ENCODE measurements at places on chromosomes 11 and 22. TPM values are rescaled to one million over a fixed set of nuclear protein-coding genes. Genes with fewer than 3 reads are reported as not detected.

The SLC6A5 gene
- not detected for total RNA-seq

The CARD16 gene
- total RNA-seq: 22.4 TPM

The OR8G1 gene
- total RNA-seq: not detected

DNA sequence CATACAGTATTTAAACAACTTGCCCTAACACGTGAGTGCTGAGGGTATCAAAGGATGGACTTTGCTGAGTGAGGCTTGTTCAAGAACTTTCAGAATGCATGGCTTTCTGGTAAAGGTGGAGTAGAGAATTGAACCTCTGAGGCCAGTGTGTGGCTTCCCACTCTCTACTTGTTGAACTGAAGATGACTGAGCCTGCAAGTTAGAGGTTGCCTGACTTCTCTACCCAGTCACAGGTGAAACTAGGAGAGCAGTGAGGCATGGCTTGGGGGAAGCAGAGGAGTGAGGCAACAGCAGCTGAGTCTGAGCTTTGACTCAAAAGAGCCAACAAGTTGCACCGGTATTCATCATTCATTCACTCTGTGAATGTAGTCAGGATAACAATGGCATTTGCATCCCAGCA lies 256.4 kb upstream of the SESN3 start:
- H3K4me1 ChIP-seq: no peaks in the 10 kb centered on the region
- DNase-seq: no peak
- no peak overlapping the region for H3K27ac ChIP-seq
- H3K4me3 ChIP-seq: no peak overlapping the region
- no peaks in the 10 kb centered on the region for H3K36me3 ChIP-seq
- H3K27me3 ChIP-seq: no peaks in the 10 kb centered on the region

GRCh38 chr11:26580929-26581328 lies 8.9 kb upstream of the MUC15 start:
- no peak overlapping the region for H3K4me3 ChIP-seq
- no peak for DNase-seq
- no peaks in the 10 kb centered on the region for H3K4me1 ChIP-seq
- H3K36me3 ChIP-seq: no peaks in the 10 kb centered on the region
- no peak overlapping the region for H3K27ac ChIP-seq

DNA sequence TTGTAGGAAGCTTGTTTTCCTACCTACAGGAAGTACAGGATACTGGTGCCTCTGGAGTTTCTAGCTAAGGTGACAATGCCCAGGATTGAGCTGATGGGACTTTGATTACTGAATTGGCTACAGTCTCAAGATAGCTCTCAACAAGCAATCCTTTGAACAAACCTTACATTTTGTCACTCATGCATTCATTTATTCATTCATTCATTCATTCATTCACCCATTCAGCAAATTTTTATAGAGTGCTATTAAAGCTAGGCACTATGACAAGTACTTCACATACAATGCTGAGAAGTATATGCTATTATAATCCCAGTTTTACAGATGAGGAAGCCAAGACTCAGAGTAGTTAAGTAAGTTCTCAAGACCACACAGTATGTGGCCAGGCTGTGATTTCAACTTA lies 103.1 kb upstream of the MTMR2 start:
- H3K4me3 ChIP-seq: no peak overlapping the region
- H3K36me3 ChIP-seq: no peaks in the 10 kb centered on the region
- peaks cover 3% of the 10 kb centered on the region for H3K4me1 ChIP-seq
- H3K27me3 ChIP-seq: no peaks in the 10 kb centered on the region

DNA sequence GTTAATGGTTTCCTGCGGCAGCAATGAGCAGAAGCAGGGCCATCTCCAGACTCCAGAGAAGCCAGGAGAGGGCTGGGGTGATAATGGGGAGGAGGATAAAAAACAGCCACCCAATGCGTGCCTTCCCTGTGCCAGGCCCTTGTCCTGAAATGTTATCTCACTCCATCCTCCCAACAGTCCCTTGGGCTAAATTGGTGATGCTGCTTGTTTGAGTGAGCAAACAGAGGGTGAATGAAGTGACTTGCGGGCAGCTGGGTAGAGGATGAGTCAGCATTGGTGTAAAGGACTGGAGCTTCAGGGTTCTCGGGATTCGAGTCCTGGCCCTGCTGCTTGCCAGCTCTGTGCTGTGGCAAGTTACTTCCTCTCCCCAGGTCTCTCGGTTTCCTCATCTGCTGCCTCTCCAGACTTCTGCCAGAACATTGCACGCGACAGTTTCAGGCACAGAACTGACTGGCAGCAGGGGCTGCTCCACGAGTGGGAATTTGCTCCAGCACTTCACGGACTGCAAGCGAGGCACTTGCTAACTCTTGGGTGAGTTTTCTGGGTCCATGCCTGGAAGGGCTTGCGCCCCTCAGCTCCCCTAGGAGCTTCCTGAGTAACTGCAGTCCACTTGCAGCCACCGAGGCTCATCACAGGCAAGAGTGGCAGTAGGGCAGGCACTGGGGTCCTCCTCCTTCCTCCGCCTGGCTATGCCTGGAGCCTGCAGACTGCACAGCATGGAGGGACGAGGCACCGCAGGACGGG lies at the start of gene P2RY6:
TSS of gene P2RY6 (plus strand) at position 403 of the 744 bp plus-strand sequence. CDS start 24,181 bp downstream, outside the sequence.
- H3K36me3 ChIP-seq: no peaks in the 10 kb centered on the region
- H3K27ac ChIP-seq: no peak within 1 kb of the TSS

DNA sequence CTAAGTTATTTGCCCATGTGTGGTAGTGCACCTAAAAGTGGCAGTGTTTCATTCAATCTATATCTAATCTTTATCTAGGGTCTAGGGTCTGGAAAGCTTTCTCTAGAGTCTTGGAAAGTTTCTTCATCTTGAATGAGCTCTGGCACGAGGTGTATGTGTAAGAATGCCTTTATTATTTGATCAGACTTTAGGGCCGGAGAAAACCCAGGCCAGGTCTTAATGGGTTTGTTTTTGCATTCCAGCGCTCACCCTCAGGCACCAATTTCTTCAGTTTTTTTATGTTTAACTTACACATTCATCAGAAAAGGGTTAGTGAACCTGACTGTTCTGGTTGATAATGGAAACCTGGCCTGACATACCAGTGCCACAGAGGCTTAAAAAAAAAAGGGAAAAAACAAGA lies 68.3 kb upstream of the SLN start:
- no peak overlapping the region for H3K27ac ChIP-seq
- no peak overlapping the region for H3K4me3 ChIP-seq
- no peak for DNase-seq
- peaks cover 4% of the 10 kb centered on the region for H3K27me3 ChIP-seq
- no peaks in the 10 kb centered on the region for H3K36me3 ChIP-seq

- H3K27me3 ChIP-seq: no peaks in the 10 kb centered on the region
- H3K27ac ChIP-seq: no peak overlapping the region
- H3K4me3 ChIP-seq: no peak overlapping the region
- DNase-seq: no peak
- H3K36me3 ChIP-seq: no peaks in the 10 kb centered on the region
Measured at GRCh38 chr11:30635401-30635989, 49.3 kb upstream of the MPPED2 start.

DNA sequence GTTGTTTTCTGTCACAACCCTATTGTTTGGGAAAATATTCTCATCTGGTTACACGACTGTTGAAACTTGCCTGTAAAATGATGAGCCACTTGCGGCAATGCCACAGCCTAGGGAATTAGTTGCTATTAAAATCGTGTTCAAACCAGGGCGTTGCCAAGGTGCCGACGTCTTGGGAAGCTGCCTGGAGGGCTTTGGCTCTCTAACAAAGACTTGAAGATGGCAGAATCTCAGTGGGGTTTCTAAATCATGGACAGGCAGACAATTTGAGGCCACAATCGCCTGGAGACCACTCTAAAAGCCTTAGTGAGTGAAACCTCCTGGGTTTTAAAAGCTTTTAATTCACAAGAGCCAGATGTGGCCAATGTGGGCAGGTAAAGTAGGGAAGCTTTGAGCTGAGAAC lies 117.2 kb upstream of the BMAL1 start:
- peaks cover 14% of the 10 kb centered on the region for H3K27me3 ChIP-seq
- no peaks in the 10 kb centered on the region for H3K4me1 ChIP-seq
- no peak for DNase-seq
- no peak overlapping the region for H3K27ac ChIP-seq
- H3K4me3 ChIP-seq: no peak overlapping the region

DNA sequence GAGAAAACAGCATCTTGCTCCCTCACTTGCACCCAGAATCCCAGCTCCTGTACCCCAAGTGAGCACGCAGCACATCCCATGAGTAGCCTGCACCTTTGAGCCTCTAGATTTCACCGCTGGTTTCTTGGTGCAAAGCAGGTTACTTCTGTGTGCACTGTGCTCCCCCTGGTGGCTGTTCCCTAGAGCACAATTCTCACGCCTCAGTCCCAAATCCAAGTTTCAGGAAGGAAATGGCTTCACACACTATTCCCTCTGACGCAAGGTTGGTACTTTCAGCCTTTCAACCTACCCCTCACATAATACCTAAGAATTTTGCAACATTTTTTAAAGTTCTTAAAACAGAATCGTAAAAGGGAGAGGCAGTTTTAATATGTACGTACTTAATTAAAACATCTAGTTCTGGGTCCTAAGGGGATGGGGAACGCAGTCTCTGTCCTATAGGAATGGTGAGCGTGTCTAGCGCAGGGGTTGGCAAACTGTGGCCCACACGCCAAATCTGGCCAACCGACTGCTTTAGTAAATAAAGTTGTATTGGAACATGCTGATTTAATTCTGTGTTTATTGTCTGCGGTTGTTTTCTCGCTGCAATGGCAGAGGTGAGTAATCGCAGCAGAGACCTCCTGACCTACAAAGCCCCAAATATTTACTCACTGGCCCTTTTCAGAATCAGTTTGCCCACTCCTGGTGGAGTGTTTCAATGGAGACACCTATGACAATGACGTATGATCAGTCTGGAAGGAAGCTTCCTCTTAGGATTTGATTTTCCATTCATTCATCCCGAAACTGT lies 27.5 kb downstream of the DHCR7 start:
- no peak for DNase-seq
- H3K36me3 ChIP-seq: no peaks in the 10 kb centered on the region
- H3K4me3 ChIP-seq: no peak overlapping the region
- no peaks in the 10 kb centered on the region for H3K27me3 ChIP-seq
- H3K4me1 ChIP-seq: no peaks in the 10 kb centered on the region

DNA sequence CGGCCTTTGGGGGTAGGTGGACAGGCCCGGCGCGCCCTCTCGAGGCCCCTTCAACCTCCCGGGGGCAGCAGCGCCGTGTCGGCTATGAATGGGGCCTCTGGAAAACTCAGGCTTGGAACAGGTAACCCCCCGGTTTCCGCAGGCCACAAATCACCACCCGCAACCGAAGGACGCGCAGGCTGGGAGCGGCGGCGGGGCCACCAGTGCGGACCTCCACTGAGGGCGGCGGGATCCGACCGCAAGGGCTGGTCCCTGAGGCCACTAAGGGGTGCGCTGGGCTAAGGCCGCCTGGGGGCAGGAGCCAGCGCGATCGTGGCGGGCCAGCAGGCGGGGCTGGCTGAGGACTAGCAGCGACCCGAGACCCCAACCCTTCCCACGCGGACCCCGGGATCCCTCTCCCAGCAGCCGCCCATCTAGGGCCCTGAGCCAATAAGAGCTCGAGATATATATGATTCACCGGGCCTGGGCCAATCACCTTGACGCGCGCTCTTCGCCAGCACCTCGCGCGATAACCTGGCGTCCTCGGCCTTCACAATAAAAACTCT lies 609 bp upstream of the ATF4 start:
- H3K36me3 ChIP-seq: peaks cover 57% of the 10 kb centered on the region
- H3K4me3 ChIP-seq: peak overlapping the region; percentile 100
- H3K27me3 ChIP-seq: no peaks in the 10 kb centered on the region
- peak overlapping the region; percentile 92 for H3K27ac ChIP-seq
- H3K4me1 ChIP-seq: peaks cover 48% of the 10 kb centered on the region
- no peak for DNase-seq

DNA sequence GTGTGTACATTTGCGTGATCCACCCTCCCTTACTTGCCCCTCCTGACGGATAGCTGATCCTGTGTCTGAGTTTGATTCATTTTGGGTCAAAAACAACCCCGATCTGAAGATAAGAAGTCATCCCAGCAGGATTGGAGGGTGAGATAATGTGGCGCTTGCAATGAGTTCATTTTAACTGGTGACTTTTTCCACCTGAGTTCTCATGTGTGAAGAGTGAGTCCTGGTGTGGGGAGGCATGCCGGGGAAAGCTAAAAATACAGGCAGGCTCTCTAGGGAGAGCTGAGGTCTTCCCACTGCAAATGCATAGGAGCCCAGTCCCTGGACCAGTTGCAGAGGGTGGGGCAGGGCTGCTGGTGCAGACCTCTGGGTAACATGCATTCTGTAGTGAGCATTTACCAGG lies 35.7 kb upstream of the ELF5 start:
- no peak overlapping the region for H3K27ac ChIP-seq
- H3K36me3 ChIP-seq: no peaks in the 10 kb centered on the region
- no peak overlapping the region for H3K4me3 ChIP-seq

DNA sequence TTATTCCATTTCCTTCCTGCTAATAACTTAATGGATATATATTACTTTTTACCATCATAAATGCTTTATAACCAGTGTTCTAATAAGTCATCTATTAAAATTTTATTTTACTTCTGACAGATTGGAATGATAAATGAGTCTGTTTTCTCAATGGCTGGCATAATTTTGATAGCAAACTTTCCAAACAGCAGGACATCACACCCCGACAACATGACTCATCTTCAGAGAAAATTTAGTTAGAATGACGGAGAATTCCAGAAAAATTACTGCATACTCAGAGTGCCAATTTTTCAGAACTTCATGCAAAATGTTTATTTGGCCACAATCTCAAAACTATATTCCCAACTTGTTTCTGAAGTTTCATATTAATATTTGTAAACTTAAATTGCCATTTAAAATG lies 174.4 kb downstream of the SWAP70 start:
- no peak overlapping the region for H3K27ac ChIP-seq
- no peaks in the 10 kb centered on the region for H3K27me3 ChIP-seq
- peaks cover 10% of the 10 kb centered on the region for H3K4me1 ChIP-seq
- DNase-seq: no peak
- no peaks in the 10 kb centered on the region for H3K36me3 ChIP-seq

GRCh38 chr22:23533328-23533762 lies 46.7 kb downstream of the IGLL1 start:
- DNase-seq: peak; percentile 43
- no peak overlapping the region for H3K4me3 ChIP-seq
- no peaks in the 10 kb centered on the region for H3K27me3 ChIP-seq
- no peaks in the 10 kb centered on the region for H3K36me3 ChIP-seq

DNA sequence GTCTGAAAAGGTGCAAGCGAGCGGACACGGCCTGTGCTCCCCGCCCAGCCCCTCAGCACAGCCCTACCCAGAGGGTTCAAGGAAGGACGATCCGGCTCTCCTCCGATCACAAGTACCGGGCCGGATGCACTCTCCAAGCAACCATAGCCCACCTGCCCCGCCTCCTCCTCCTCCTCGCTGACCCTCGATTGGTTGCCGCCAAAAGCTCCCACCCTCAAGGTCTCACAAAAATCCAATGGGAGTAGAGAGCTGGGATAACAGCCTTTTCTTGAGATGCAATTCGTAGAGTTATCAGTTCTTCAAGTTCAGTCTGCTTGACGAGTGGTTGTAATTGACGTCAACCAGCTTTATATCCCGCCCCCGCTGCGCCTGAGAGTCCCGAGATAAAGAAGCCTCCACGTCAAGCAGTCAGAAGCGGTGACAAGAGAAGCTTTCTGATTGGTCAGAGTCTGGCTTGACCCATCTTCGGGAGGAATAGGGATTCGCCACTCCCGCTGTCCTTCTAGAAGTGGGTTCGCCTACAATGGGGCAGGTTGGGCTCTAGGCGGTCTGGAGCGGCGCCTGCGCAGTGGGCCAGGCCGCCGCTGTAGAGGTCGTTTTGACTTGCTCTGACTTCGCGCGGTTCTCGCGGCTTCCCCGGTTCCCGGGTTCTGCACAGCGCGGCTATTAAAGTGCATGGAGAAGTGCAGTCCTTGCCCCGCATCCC lies at the start of gene IFT27:
TSS of gene IFT27 (minus strand) at position 156 of the 706 bp plus-strand sequence. CDS start 412 bp downstream, outside the sequence.
- H3K36me3 ChIP-seq: no peaks in the 10 kb centered on the region
- H3K27ac ChIP-seq: peak within 1 kb of the TSS; percentile 84
- H3K4me3 ChIP-seq: peak within 1 kb of the TSS; percentile 80
- peak; percentile 94 for DNase-seq
- no peaks in the 10 kb centered on the region for H3K27me3 ChIP-seq

Measured in CD4-positive, alpha-beta T cell (primary cell).